ENCODE measurements at places on chromosomes 4 and X. TPM values are rescaled to one million over a fixed set of nuclear protein-coding genes. Genes with fewer than 3 reads are reported as not detected.

- DNase-seq: no peak
Measured at GRCh38 chr4:137312257-137312656, 220.0 kb downstream of the PCDH18 start.

Gene TMEM156
- not detected for total RNA-seq

DNA sequence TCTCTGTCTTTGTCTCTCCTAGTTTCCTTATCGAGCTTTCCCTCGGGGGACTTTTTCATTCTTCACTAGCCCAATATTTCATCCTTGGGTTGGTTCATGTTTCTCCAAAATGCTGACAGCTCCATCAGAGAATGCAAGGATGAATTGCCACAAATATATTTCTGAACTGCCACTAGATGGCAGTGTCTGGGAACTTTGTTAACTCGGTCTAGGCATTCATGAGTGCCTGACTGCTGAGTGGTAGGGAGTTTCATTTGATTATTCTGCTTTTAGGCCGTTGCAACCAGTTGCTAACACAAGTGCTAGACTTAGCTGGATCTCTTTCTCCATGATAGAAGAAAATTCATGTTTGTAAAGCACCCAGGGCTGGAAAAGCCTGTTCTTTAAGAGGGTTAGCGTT lies 73.5 kb upstream of the RAP2C start:
- DNase-seq: no peak

Gene SLC25A53
- total RNA-seq: 11.4 TPM

DNA sequence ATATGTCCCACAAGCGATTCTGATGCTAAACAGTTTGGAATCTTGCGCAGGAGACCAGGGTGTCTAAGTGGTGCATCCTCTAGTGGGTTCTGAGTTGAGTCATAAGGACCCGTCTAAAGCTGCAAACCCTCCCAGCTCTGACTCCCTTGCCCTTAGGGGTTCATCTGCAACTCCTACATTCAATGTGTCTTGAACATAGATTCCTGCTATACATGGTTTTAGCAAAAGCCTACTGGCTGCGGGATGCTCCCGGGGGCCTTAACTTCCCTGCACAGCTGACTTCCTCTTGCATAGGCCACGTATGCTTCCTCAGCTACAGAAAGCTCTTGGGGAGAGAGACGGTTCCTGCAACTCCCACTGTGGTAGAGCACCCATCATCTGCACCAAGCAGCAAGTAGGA lies 236.7 kb downstream of the EVC2 start:
- DNase-seq: no peak

DNA sequence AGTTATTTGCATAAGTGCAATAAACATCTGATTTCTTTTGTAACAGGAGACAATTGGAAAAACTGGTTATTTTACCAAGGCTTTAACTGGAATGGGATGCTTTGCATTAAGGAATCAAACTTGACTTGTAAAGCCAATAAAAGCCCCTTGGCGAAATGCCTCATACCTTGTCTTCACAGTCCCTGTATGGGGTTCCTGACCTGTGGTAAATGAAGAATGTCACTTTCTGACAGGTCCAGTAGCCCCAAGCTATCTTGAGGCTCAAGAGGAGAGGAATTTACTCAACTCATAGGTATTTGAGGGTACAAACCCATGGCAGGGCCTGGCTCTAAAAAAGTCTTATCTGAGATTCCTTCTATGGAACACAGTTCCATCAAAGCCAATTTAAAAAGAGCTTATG lies 78.0 kb downstream of the ACOX3 start:
- no peak for DNase-seq

Gene FRG2
- not detected for total RNA-seq

DNA sequence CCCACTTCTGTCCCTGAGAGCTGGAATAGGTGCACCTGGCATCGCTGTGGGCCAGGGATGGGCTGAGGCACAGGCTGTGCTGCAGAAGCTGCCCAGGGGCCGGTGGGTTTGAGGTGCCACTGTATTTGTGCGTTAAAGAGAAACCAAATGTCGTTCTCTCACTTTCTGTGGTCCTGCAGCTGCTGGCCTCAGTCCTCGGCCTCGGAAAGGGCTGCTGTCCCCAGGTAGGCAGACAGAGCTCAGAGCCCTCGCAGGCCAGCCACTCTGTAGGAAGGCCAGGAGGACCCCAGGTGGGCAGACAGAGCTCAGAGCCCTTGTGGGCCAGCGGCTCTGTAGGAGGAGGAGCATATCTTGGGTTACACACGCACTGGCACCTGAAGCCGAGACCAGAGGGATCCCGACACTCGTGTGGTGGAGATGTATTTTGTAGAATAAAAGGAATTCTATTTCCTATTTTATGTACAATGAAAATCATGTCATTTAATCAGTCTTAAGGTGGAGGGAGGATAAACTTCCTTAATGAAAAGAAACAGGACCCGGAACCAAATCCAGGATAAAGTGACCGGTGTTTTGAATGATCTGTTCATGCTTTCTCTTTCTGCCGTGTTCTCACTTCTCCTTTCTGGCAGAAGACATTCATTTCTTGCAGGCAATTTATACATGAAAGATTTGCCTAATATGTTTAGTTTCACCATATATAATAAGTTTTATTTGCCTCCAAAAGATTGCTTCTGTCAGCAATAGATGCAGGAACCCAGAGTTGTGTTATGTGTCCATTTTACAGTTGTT lies 54.4 kb upstream of the HGFAC start:
- DNase-seq: no peak

Gene RNF175
- total RNA-seq: not detected

Data from thoracic aorta (tissue), 2 donors.